CD4-positive, alpha-beta memory T cell (primary cell): ENCODE measurements at places on chromosomes 3 and 15. TPM values are rescaled to one million over a fixed set of nuclear protein-coding genes. Genes with fewer than 3 reads are reported as not detected.

- no peak for DNase-seq
- no peaks in the 10 kb centered on the region for H3K27me3 ChIP-seq
- no peaks in the 10 kb centered on the region for H3K36me3 ChIP-seq
These were observed 14.9 kb downstream of the TBL1XR1 start for GRCh38 chr3:177182352-177182751.

DNA sequence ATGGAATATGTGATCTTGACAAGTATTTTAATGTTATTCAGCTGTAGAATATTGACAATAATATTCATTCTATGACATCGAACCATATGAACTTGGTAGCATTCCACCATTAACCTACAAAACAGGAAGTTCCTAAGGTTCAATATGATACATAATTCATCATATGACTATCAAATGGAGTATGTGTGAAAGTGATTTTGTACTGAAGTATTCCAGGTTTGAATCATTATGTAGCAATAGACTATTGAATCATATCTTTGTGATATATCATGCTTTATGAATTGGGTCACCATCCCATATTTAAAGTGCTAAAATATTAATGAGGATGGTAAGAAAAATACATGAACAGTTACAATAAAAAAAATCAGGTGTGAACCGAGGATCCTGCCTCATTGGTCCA, 95.1 kb downstream of the TP63 start:
- no peaks in the 10 kb centered on the region for H3K27me3 ChIP-seq
- no peak for DNase-seq
- no peaks in the 10 kb centered on the region for H3K36me3 ChIP-seq
- no peak overlapping the region for H3K27ac ChIP-seq
- no peaks in the 10 kb centered on the region for H3K4me1 ChIP-seq
- no peak overlapping the region for H3K4me3 ChIP-seq

SLC51B gene
- polyA plus RNA-seq: not detected

DNA sequence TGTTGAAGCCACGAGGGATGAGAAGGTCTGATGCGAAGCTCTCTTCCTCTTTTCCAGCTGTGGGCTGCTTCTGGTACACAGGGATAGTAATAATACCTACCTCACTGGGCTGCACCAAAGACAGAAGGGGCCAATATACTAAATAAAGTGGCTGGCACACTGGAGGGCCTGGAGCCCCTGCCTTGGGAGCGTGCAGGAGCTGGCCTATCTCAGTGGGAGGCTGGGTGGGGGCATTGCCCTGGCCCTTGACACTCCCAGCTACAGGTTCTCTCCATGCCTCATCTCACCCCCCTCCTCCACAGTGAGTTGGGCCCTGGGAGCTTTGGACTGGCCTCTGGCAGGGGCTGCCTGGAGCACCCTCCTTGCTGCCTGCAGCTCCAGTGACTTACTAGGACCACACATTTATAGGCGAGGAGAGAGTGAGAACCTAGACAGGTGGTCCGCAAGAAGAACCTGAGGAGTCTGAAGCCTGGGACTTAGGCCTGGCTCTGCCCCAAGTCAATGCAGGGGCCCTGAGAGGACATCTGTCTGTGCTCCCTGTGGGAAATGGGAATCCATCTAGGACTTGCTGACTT, 1.6 kb downstream of the NOX5 start:
- H3K27me3 ChIP-seq: no peaks in the 10 kb centered on the region
- H3K4me1 ChIP-seq: no peaks in the 10 kb centered on the region
- DNase-seq: no peak
- no peaks in the 10 kb centered on the region for H3K36me3 ChIP-seq

DNA sequence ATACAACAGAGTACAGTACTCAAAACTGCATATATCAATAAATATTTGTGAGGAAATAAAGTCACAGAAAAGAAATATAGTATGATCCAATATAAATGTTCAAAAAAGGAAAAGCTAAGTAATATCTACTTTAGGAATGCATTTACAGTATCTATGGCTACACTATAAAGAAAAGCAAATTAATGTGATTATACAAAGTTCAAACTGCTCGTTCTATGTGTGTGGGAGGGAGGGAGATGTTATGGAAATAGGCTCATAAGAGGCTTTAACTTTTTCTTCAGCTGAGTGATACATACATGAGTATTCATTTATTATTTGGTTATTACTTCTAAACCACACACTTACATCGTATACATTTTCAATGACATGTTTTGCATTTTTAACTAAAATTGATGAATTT, 377.7 kb upstream of the AGTR1 start:
- DNase-seq: no peak
- H3K36me3 ChIP-seq: no peaks in the 10 kb centered on the region
- H3K4me3 ChIP-seq: no peak overlapping the region
- H3K27me3 ChIP-seq: no peaks in the 10 kb centered on the region

GRCh38 chr15:41561104-41561776, 2.2 kb downstream of the TYRO3 start:
- no peak for DNase-seq
- no peak overlapping the region for H3K27ac ChIP-seq
- H3K27me3 ChIP-seq: peaks cover 4% of the 10 kb centered on the region
- no peak overlapping the region for H3K4me3 ChIP-seq

MLF1 gene
- polyA plus RNA-seq: 5.0 TPM

- no peak overlapping the region for H3K4me3 ChIP-seq
- DNase-seq: no peak
- H3K36me3 ChIP-seq: no peaks in the 10 kb centered on the region
These were observed 6.4 kb downstream of the TMEM207 start for GRCh38 chr3:190443257-190443656.
